ENCODE measurements at places on chromosomes 13 and 19.

DNA sequence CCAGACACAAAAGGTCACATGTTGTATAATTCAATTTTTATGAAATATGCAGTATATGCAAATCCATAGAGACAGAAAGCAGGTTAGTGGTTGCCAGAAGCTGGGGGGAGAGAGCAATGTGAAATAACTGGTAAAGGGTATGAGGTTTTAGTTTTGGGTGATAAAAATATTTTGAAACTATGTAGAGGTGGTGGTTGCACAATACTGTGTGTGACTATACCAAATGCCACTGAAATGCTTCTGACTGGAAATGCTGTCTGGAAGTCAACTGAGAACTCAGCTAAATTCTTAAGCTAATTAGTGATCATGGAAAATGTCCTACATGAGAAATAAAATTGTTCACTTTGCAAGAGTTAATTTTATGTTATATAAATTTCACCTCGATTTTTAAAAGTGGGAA, 65.3 kb upstream of the RXFP2 start:
- DNase-seq: peak; percentile 49

DNA sequence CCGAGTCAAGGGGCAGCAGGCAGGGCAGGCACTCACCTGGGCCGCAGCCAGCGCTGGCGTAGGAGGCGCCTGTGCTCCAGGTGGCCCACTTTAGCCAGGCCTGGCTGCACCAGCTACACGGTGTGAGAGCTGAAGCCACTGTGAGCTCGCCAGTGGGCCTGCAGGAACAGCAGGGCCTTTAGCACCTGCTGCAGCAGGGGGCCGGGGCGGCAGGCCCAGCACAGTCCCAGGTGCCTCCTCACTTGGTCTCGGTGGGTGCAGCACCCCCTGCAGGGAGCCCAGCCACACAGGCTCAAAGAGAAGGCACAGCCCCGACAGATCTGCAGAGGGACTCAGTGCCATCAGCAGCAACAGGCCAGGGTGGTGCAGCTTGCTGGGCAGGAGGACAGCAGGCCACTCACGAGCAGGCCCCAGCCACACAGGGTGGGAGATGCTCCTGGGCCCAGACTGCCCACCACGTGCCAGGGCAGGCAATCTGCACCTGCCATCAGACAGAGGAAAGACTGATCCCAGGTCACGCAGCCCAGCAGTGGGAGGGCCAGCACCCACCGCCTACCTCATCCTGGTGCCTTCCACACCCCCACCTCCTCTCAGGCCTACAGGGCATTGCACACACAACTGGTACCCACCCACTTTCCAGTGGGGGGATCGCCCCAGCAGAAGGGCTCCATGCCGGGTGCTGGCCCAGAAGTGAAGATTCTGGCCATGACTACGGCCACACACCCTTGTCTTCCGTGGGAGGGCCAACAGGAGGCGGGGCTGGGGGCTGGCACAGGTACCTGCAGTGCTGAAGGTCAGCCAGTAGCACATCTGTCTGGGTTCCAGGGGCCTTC, 15.8 kb downstream of the ARHGAP33 start:
- peak; percentile 34 for DNase-seq

DNA sequence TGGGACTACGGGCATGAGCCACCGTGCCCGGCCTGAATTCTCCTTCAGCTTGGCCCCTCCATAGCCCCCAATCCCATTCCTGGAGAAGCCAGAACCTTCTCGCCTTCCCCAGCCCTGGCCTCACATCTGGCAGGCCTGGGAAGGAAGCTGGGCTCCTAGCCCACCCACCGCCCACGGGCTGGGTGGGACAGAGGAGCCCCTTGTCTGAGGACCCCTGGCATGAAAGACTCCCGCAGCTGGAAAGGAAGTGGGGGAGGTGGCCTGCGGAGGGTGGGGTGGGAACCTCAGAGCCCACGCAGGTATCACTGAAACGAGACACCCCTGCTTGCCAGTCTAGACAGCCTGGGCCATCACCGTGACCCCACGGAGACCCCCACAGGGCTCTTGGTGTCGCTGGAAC, 7.7 kb upstream of the NANOS3 start:
- no peak for DNase-seq

- peak; percentile 69 for DNase-seq
Observed at GRCh38 chr19:49712397-49712859, 21.5 kb downstream of the CPT1C start.

DNA sequence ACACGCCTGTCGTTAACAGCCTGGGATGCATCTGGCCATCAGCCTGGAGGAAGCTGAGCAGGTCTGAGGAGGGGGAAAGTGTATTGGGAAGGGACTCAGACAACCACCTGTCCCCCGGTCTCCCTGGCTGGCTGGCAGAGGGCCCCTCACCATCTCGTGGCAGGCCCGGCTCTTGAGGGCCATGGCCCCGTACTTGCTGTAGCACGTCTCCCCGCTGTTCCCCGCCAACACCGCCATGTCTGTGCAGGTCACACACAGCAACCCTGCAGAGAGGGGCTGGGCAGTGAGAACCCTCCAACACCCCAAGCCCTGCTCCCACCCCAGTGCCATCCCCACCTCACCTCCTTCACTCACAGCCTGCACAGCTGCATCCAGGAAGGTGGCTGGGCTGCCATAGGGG, 4.0 kb downstream of the TRMT1 start:
- DNase-seq: no peak

GRCh38 chr19:23758187-23759074, at the start of gene ZNF681:
ZNF681 (minus strand) TSS chr19:23758891; CDS start chr19:23758749, 142 bp downstream.
- DNase-seq: peak; percentile 91

- no peak for DNase-seq
Observed at GRCh38 chr19:41480336-41480735, 37.4 kb downstream of the ERICH4 start.

GRCh38 chr13:46560778-46561177, 7.8 kb downstream of the LRCH1 start:
- no peak for DNase-seq

DNA sequence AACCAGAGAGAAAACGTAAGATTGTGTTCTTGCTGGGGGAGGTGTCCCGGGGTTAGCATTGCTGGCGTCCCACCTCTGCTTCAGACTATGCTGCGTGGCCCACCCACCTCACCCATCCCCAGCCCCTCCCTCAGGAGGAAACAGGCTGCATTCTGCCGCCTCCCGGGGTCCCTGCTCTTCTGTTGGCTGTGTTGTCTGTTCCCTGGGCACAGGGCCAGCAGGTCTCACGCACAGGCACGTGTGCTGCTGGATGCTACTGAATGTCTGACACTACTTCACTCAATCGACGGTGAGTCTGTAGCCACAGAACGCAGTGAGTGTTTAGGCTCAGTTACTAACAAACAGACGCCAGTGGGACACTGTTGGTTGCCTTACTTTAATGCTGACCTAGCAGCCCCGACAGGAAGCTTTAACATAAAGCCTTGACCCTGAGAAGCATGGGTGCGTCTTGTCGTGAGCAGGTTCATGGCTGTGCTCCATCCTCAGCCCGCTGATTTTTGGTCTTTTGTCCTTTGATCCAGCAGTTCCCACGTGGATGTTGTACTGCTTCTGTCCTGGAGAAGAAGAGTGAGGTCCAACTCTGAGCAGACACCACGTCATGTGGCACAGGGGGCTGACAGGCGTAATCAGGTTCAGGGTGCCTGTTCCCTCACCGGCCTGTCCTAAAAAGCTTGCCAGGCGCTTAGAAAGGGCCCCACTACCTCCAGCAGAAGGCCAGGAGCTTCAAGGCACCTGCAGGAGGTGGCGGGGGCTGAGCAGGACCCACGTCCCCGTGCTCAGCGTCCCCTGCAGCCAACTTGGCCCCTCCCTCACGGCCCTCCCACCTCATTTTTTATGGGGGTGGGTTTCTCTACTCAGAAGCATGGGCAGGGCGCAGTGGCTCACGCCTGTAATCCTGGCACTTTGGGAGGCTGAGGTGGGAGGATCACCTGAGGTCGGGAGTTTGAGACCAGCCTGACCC, 26.0 kb downstream of the NAXD start:
- DNase-seq: no peak

GRCh38 chr19:41376241-41376997, at the start of gene TMEM91:
TMEM91 (plus strand) TSS chr19:41376533; CDS start chr19:41378310, 1,777 bp downstream.
- peak; percentile 58 for DNase-seq

DNA sequence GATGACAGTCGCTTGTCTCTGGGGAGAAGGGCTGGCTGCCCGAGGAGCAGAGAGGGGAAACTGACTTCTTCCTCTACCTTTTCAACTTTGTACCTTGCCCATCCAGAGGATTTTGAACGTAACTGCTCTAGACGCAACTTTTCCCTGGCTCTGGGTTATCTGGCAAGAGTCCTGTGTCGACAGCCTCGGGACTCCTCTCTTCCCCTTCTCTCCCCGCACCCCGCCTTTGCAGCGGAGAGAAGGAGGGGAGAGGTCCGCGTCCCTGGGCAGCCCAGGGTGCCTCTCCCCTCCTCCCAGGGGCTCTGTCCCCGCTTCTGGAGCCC, 574 bp downstream of the SH3GL1 start:
- DNase-seq: peak; percentile 56

DNA sequence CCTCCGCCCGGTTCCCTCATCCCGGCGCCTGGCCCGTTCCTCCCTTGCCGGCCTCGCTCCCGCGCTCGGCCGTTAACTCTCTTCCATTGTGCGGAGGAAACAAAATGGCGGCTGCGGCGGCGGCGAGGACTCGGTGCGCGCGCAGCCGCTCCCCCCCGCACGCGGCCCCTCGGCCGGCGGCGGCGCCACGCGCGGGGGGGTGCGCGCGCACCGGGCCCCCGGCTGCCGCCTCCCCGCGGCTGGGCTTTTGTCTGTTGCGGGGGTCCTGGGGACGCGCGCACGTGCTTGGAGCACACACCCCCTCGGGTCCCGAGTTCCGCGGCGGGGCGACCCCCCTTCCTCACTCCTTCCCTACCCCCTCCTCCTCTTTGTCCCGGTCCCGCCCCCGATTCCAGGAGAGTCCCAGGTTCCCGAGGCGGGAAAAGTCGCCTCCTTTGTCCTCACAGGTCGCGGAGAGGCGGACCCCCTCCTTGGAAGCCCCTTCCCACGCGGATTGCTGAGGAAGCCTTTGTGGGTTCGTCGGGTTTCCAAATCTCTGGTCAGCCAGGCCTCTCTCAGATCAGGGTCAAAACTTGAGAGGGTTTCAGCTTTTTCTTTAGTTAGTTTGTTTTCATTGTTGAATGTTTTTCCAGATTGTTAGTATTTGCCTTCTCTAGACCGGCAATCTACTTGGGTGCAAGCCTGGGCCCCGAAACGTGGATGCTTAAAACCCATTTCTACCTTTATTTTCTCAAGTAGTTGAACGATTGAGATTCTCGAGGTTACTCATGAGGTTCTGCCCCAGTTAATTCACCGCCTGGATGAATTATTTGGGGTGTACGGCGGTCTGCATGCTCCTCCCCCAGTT, 687 bp downstream of the ILF3 start:
- DNase-seq: peak; percentile 78

GRCh38 chr19:4208385-4209094, 20.8 kb upstream of the EBI3 start:
- DNase-seq: peak; percentile 64

GRCh38 chr13:45113233-45114224, 6.8 kb upstream of the GTF2F2 start:
- no peak for DNase-seq

- DNase-seq: peak; percentile 2
Observed at GRCh38 chr19:31002518-31003244, 346.6 kb downstream of the TSHZ3 start.

GRCh38 chr13:24361852-24362366, 52.5 kb downstream of the C1QTNF9 start:
- no peak for DNase-seq

GRCh38 chr19:30932854-30933253, 416.4 kb downstream of the TSHZ3 start:
- DNase-seq: no peak

DNA sequence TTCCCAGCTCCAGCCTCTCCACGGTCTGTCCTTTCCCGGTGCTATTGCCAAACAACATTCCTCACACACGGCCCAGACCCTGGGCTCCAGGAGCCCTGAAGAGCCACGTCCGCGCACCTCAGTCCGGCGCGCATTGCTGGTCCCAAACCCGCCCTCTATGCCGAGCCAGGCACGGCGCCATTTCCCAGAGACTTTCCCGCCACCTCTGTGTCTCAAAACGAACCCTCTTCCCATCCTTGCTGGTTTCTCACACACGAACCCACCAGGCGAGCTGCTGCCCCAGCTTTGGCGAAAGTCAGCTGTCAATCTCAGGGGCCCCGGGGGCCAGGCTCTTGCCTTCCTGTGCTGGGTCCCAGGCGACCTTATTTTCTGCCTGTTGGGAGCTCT, 28.0 kb upstream of the F7 start:
- no peak for DNase-seq

DNA sequence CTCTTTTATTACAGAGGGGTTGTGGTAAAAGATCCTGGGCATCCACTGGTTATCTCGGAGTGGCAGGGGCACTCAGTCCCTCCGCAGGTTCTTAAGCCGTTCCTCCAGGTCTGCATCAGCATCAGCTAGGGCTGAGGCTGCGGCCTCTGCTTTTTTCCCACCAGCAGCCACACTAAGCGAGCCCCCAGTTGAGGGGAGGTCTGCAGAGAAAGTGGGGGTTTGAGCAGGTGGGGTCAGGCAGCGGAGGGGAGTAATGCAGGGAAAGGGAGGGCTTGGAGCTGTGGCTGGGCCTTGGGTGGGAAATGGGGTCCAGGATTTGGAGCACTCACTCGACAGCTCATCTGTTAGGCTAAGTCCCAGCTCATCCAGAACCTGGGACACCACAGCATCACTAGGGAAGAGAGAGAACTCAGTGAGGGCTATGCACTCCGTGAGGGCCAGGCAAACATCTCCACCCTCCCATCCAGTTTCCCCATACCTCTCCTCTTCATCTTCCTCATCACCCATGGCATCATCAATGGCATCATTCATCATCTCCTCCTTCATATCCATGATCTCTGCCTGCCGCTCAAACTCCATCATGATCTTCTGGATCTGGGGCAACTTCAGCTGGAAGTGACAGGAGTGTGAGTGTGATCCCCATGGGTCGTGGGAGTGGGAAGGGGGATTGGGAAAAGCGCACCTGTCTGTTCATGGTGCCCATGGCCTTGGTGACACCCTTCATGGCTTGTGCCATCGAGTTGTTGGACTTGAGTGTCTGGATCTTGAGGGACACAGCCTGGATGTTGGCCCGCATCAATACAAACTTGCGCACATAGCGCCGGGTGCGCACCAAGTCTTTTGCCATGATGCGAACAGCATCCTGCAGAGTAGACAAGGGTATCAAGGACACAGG, 3.1 kb downstream of the CHMP2A start:
- DNase-seq: no peak

DNA sequence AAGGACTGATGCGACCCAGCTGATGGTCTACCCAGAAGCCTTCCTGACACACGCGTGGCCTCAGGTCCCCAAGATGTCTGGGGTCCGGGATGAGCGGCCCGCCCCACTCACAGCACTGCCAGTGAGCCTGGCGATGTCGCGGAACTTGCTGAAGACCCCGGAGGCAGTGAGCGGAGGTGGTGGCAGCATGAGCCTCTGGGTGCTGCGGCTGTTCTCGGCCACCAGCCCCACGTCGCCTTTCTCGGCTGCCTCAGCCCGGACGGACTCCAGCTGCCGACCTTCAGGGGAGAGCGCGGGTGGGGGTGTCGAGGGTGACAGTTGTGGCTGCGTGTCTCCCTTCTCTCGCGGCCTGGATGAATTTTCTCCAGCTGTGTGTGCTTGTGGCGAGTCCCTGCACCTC, 26.8 kb upstream of the PLA2G4C start:
- no peak for DNase-seq

All from hematopoietic multipotent progenitor cell treated with erythropoietin and hydrocortisone succinate and interleukin-3 and kit ligand, for 6 days (in vitro differentiated cells).